ENCODE measurements at places on chromosomes 5 and 9.

DNA sequence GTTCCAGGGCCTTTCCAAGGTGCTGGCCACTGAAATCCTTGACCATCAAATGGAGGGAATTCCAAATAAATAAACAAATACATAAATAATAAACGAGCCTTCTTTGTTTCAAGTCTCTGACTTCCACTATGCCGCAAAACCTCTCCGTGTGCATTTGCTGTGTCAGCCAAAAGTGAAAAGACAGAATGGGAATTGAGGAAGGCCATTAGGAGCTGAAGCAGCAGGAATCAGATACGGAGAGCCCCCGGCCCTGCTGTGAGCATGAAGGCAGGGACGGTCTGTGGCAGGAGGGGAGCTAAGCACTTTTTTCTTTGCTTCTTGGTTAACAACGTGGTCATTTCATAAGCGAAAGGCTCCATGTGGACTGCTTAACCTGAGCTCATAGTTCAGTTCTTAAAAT lies 26.1 kb downstream of the PLPPR1 start:
- DNase-seq, result no peak

DNA sequence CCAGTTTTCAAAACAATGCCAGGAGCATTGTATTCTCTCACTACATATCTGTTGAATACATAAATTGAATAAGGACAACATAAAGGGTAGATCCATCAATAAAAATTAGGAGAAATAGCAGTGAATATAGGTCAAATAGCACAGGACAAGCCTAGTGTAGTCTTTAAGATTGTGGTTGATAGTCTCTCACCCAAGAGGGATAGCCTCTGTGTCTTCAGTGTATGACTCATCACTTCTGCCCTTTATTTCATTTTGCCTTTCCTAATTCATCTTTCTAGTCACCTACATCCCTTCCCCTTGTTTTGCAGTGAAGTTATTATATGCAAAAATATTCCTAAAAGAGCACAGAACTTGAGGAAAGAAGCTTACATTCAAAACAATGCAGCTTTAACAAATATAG lies 335.0 kb upstream of the TUSC1 start:
- no peak for DNase-seq

DNA sequence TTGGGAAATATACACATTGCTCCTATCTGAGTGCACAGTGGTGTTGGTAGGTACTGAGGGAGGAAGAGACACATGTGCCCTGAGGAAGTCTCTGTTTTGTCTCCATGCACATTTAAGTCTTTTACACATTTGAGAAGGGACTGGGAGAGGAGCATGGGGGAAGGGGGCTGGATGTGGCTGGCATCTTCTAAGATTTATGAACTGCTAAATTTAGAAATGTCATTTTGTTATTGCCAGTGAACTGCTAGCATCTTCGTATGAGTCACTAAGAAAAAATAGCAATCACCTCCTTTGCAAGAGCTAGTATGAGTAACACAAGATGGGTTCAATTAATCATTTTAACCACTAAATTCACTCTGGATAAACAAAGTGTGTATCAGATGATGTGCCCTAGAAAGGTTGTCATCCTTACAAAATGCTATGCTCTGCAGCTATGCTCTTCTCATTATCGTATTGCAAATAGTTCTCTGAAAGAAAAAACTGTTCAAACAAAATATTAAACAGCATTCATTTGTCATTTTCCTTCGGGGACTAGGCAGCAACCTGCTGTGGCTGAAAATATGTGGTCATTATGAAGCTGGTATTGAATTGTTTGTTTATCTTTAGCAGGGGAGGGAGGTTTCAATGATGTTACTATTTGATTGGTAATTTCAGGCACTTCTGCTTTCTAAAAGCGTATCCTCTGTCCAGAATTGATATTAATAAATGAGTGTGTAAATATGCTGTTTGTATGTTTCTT lies 236.5 kb downstream of the DMRTA1 start:
- no peak for DNase-seq

DNA sequence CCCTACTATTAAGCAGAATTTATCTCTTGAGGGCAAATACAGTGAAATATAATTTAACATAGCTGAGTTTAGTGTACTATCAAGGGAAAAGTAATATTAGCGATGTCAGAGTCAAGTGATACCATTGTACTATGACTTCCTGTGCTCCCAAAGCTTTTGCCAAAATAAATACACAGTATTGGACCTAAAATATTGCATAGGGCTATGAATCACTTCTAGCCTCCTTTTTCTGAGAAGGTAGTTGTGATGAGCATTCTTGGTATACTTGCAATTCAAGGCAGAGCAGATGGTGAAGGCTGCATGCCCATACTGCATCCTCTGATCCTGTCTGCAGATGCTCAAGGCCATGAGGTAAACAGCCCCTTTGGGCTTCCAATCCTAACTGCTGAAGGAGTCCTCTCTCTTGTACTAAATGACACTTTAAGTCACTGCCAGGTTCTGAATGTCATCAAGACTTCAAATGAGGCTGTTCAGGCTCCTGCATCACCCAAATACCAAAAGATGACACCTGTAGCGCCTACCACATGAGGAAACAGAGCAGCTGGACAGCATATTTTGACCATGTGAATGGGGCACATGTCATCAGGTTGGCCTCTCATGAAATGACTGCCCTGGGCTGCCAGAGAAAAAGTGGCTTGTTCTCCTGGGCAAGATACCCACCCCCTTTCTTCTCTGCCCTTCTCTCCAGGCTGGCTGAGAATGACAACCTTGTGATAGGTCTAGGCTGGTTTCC lies 29.7 kb upstream of the PPP2CA start:
- no peak for DNase-seq

DNA sequence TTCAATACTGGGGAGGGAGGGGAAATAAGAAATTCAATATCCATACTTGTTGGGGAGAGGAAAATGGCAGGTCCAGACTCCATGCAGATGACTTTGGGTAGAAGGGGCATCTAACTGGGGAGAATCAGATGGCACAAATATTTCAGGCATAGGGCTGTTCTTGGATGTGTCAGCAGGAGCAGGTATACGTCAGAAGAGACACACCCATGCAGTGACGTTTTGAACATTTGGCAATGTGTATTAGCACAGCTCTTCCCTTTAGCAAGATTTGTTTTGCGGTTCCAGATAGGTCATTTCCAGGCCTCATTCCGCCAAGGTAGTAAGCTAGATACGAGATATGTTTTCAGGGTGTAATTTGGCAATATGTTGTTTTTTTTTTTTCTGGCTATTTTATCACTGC lies 187.2 kb upstream of the CDH10 start:
- DNase-seq, result no peak

DNA sequence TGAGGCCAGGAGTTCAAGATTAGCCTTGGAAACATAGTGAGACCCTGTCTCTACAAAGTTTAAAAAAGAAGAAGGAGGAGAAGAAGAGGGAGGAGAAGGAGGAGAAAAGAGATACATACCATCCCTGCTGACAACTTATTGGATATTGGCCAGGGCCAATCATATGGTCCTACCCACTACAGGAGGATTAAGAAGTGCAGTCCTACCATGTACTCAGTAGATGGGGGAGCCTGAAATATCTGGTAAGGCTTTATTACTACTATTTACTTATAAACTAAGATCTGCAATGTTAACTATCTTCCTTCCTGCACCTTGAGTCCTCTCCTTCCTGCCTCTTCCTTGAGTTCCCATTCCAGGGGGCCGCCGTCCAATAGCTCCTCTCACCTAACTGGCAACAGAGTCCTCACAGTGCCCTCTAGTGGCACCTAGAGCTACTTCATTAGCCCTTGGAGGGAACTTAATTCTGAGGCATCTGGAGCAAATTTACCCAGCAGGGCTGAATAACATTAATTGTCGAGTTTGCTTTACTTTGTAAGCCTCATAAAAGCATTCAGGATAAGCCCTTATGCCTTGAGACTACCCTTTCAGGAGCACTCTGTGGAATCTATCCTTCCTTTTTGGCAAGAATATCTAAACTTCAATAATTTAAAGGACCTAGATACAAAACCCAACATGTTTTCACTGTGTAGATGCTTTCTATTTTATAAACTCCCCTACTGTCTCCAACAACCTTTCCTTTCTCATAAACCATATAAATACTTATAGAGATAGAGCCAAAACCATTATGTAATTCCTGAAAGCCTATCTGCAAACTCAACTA lies 39.1 kb upstream of the RANBP6 start:
- no peak for DNase-seq

GRCh38 chr9:5004481-5004880 lies 19.4 kb downstream of the JAK2 start:
- no peak for DNase-seq

DNA sequence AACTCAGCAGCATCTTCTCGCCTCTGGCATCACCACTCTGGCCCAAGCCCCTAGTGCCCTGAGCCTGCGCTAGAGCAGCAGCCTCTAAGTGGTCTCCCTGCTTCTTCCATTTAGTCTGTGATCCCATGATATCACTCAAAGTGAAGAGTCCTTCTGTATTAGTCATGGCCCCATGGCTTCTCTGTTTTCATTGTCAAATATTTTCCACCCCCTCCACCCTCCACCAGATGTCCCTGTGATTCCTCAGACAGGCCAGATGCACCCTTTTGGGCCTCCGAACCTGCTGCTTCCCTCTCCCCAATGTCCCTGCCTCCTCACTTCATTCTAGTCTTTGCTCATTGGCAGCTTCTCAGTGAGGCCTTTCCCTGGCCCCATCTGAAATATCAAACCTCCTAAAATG lies 299.2 kb downstream of the SPOCK1 start:
- DNase-seq, result no peak

DNA sequence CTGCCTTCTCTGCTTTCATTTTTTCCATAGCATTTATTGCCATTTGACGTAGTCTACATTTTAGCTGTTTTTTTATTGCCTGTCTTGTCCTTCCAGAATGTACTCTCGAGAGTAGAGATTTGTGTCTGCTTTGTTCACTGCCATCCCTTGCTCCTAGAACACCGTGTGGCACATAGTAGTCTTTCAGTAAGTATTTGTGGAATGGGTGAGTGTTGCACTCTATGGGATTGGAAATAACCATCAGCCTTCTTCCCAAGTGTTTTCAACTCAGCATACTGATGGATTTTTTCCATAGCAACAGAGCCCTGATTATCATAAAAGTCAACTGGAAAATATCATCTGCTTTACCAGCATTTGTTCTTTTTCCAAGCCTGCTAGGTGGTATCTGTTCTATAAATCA lies 462.6 kb downstream of the ENC1 start:
- no peak for DNase-seq

- no peak for DNase-seq
These were observed 226.0 kb downstream of the MPDZ start for GRCh38 chr9:13053504-13053903.

DNA sequence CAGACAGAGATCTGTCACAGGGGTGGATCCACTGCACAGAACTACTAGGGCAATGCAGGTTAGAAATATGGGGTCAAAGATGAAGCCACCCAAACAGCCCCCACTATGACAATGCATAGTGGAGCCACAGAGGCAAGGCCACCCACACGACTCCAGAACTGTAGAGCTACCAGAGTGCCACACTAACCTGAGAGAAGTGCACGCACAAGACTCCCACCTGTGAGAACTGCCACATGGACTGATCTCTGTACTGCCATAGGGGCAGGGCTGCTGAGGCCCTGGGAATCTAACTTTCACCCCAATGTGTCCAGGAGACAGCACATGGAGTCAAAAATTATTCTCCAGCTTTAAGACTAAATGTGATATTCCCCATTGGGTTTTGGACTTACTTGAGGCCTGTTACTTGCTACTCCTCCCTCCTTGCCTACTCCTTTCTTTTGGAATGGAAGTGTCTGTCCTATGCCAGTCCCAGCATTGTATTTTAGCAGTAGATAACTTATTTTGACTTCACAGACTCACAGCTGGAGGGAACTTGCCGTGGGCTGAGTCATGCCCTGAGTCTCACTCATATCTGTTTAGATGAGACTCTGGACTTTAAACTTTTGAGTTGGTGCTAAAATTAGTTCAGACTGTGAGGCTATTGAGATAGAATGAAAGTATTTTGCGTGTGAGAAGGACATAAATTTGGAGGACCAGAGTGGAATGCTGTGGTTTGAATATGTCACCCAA lies 853.3 kb downstream of the MAT2B start:
- DNase-seq, result no peak
